Thyroid gland (tissue), 4 donors: ENCODE measurements at places on chromosomes 7 and 10.

DNA sequence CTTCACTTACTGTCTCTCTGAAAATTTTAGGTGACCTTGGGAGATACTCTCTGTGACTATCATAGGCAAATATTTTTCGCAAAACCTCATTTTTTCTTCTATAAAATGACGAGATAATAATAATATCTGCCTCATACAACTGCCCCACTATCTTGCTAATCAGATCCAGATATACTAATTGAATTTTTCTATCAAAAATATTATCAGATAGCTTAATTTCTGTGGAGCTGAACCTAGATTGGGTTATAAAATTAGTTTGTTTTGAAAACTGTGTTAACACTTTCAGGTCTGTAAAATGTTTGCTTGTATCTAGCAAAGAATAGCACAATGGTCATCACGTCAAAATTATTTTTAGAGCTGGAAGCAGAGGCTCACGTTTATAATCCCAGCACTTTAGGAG, 486.7 kb upstream of the LRRN3 start:
- no peak overlapping the region for H3K27ac ChIP-seq
- peaks cover 5% of the 10 kb centered on the region for H3K4me1 ChIP-seq
- no peaks in the 10 kb centered on the region for H3K36me3 ChIP-seq
- H3K4me3 ChIP-seq = no peak overlapping the region
- H3K27me3 ChIP-seq = no peaks in the 10 kb centered on the region
- no peak for DNase-seq

- H3K4me3 ChIP-seq = no peak overlapping the region
- no peaks in the 10 kb centered on the region for H3K36me3 ChIP-seq
- no peaks in the 10 kb centered on the region for H3K4me1 ChIP-seq
- H3K27ac ChIP-seq = no peak overlapping the region
Measured at GRCh38 chr7:106987777-106988176, 56.7 kb upstream of the PRKAR2B start.

DNA sequence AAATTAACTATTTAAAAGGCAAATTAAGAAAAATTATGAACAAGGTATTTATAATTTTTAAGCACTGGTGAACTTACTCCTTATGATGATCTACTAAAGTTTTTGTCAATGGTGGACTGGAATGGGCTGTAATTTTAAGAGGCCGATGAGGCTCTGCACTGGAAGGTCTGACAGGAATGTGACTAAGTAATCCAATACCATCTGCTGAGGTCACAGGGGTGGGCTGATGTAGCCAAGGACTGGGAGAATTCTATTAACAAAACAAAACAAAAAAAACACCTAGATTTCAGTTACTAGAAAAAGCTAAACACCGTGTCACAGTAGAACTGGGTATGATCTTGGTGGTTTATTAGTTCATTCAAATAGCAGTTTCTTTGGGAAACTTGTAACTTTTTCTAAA, 75.9 kb downstream of the NRBF2 start:
- H3K27me3 ChIP-seq = no peaks in the 10 kb centered on the region
- no peak overlapping the region for H3K4me3 ChIP-seq
- H3K36me3 ChIP-seq = no peaks in the 10 kb centered on the region
- H3K27ac ChIP-seq = peak overlapping the region; percentile 91

DNA sequence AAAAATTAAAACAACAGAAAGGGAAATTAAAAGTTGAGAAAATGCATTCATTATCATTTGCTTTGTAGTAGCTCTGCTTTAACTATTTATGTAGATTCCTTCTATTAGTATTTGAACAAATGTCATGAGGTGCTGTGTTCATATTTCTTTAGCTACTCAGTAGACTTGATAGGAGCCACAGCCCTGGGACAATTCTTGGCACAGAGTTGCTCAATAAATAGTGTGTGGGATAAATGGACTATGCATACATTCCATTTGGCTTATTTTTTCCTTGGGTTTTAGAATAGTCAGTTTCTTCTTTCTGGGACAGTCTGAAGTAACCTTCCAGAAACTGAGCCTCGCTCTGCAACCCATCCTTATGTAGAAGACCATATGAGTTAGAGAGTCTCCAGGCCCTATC, 13.4 kb downstream of the RPP30 start:
- peaks cover 19% of the 10 kb centered on the region for H3K36me3 ChIP-seq
- H3K27ac ChIP-seq = no peak overlapping the region
- no peaks in the 10 kb centered on the region for H3K27me3 ChIP-seq

DNA sequence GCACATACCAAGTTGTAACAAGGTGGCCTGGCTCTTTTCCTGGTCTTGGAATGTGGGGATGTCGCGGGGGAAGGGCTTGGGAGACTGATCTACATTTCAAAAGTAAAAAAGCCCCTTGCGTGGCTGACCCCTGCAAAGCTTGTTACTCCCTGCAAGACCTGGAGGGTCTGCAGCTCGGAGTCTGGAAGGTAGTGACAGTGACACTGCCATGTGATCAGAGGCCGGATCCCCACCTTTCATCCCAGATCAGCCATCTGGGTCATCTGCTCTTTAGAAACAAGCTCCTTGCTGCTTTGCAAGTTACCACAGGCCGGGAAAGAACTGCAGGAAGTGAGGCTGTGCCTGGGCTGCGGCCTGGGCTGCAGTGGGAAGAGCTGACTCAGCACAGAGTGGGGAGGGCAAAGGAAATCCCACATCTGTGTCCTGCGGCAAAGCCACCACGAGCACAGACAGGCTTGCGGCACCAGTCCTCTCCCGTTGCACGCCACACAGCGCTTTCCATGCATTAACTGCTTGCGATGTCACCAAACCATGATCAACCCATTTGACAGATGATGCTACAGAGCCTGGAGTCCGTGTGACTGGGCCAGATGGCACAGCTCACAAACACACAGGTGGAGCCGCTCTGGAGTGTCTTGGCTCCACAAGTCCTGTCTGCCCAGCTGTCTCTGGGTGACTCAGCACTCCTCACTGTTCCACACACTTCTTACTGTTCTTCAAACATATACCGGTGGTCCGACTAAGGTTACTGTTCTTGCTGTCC, 97.7 kb downstream of the SH3PXD2A start:
- peak; percentile 22 for DNase-seq
- no peaks in the 10 kb centered on the region for H3K4me1 ChIP-seq
- no peak overlapping the region for H3K4me3 ChIP-seq

DNA sequence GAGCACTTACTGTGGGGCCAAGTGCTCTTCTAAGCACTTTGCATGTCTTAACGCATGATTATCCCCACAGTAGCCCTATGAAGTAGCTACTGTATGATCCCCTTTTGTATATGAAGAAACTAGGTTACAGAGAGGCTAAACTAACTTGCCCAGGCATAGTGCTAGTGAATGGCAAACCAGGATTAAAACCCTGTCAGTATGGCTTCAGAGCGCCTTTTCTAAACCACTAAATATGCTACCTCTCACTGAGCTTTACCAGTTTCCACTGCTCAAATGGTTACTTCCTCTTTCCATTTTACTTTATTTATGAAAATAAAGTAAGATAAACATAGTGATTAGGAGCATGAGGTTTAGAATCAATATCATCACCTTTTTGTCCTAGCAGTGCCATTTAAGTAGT, 73.6 kb downstream of the PODXL start:
- no peak overlapping the region for H3K27ac ChIP-seq
- no peak overlapping the region for H3K4me3 ChIP-seq
- peaks cover 7% of the 10 kb centered on the region for H3K4me1 ChIP-seq
- H3K36me3 ChIP-seq = no peaks in the 10 kb centered on the region

GRCh38 chr7:140400381-140400780, 2.1 kb upstream of the SLC37A3 start:
- no peak for DNase-seq
- no peak overlapping the region for H3K27ac ChIP-seq
- H3K4me3 ChIP-seq = no peak overlapping the region
- H3K27me3 ChIP-seq = no peaks in the 10 kb centered on the region
- peaks cover 6% of the 10 kb centered on the region for H3K4me1 ChIP-seq

GRCh38 chr10:78600740-78601139, 468.0 kb upstream of the ZMIZ1 start:
- no peak overlapping the region for H3K27ac ChIP-seq
- DNase-seq = no peak
- H3K4me3 ChIP-seq = no peak overlapping the region
- peaks cover 15% of the 10 kb centered on the region for H3K4me1 ChIP-seq

GRCh38 chr10:17033529-17034260, 95.9 kb downstream of the CUBN start:
- H3K36me3 ChIP-seq = no peaks in the 10 kb centered on the region
- H3K4me1 ChIP-seq = peaks cover 10% of the 10 kb centered on the region
- H3K27me3 ChIP-seq = no peaks in the 10 kb centered on the region
- no peak overlapping the region for H3K4me3 ChIP-seq
- DNase-seq = no peak

DNA sequence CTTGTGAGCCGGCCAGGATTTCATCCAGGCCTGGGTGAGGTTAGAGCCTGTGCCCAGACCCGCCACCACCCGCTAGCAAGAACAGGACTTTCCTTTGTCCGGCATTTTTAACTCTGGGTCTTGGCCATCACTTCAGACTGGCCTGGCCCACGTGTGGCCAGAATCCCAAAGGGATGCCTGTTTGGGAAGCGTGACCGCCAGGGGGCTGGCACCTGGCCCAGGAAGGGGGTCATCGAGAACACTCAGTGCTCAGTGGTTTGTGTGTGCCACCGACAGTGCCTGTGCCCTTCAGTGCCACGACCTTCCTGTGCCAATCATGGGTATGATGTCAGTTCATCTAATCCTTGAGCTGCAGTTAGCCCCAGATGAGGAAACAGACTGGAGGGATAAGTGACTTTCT, 85.0 kb downstream of the ZMIZ1 start:
- H3K4me3 ChIP-seq = no peak overlapping the region
- no peaks in the 10 kb centered on the region for H3K27me3 ChIP-seq
- no peaks in the 10 kb centered on the region for H3K36me3 ChIP-seq
- H3K27ac ChIP-seq = peak overlapping the region; percentile 99
